Hepatic stellate cell (primary cell): ENCODE measurements at places on chromosomes 11 and 22.

DNA sequence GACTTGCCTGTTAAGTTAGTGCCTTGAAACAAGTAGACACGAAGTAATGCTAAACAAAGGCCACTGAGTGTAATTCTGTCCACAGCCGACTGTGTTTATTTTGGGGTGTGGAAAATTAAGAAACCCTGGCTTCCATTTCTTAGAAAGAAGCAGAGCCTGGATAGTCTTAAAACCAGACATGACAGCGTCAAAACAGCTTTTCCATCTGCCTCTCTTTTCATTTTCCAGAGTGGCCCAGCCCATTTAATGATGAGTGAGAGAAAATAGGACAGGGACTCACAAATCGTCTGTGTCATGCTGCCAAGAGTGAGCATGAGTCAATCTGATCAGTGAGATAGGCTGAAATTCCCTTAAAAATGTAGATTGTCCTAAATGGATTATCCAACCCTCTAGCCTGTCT is 485.9 kb downstream of the JRKL start:
- no peak for DNase-seq

GRCh38 chr11:61357233-61357893 is 4.3 kb downstream of the CYB561A3 start:
- DNase-seq: no peak

- no peak for DNase-seq
Measured at GRCh38 chr11:88494848-88495247, 157.3 kb upstream of the CTSC start.

- DNase-seq: no peak
Measured at GRCh38 chr11:9838229-9838628, 174.4 kb downstream of the SWAP70 start.

DNA sequence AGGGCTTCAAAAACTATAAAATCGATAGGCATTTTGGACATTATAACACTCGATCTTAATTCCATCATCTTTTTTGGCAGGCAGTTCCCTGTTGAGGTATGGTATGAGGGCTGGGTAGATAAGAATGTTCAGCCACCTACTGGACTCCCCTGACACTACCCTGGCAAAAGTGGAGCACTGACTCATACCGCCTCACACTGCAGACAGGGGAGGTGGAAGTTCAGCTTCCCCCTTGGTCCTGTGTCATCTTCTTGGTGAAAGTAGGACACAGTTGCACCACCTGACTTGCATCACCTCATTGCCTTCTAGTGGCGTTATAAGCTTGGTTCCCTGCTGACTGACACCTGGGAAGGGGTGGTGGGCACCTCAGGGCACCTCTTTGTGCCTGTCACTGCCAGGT is 30.4 kb downstream of the PAAF1 start:
- DNase-seq: peak; percentile 55

DNA sequence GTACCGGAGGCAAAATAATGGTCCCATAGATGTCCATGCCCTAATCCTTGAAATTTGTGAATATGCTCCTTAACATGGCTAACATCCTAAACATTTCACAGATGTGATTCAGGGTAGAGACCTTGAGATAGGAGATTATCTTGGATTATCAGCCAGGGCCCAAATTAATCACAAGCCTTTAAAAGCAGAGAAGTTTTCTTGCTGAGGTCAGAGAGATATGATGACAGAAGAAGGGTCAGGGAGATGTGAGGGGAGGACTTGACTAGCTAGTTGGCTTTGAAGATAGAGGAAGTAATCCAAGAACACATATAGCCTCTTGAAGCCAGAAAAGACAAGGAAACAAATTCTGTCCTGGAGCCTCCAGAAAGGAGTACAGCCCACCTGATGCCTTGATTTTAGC is 19.1 kb upstream of the FDX1 start:
- DNase-seq: no peak

DNA sequence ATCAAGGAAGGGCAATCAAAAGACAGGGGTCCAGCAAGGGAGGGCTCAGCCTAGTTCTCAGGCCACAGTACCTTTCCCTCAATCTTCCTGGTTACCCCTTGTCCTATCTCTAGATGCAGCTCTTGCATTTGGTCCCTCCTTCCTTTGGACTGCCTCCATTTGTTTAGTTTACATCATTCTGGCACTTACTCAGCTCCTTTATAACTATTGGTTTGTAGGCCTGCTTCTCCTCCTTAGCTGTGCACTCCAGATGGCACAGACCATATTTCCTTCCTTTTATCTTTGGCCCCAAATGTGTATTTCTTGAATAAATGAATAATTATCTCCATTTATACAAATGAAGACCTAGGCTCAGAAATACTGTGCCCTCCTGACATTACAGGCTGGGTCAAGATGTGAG is 92.3 kb upstream of the AMOTL1 start:
- no peak for DNase-seq

- DNase-seq: no peak
Measured at GRCh38 chr11:119248750-119249670, 42.9 kb downstream of the CBL start.

- DNase-seq: no peak
Measured at GRCh38 chr11:30859669-30860068, 273.5 kb upstream of the MPPED2 start.

- no peak for DNase-seq
Measured at GRCh38 chr11:30760345-30760744, 174.2 kb upstream of the MPPED2 start.

DNA sequence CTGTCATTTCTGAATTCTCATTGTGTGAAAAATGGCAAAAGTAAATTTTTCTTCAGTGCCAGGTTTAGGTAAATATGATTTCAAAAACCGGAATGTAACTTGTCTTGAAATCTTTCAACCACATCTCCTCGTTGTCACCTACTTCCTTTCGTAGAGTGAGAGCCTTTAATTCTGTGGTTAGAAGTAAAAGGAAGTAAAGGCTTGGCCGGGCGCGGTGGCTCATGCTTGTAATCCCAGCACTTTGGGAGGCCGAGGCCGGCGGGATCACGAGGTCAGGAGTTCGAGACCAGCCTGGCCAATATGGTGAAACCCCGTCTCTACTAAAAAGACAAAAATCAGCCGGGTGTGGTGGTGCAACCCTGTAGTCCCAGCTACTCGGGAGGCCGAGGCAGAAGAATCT is 29.8 kb downstream of the SGSM3 start:
- DNase-seq: no peak
